ENCODE measurements at places on chromosomes 16 and 17.

DNA sequence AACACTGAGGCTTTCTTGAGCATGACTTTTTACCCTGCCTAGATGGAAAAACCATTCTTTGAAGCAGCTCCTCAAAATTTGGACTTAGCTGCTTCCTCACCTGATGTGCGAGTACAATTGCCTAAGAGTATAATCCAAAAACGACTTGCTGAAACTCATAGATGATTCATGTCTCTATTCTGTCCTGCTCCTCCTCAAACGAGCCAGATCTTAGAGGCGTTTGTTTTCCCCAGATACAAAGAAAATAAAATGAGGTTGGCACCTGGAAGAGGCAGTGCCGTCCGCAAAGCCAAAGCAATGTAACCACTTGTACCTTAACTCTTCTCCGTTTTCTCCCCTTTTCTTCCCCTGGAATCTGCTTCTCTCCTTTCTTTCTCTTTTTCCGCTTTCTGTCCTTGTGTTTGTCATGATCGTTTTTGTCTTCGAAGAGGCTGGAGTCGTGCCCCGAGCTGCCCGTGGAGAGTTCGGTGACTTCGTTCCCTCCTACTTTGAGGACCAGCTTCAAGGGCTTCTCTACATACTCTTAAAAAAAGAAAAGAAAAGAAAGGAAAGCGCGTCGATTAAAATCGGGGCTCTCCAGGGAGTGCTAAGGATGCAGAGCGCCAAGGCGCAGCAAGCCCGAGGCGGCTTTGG, 895 bp downstream of the BRD7 start:
- no peak for DNase-seq

GRCh38 chr17:78865682-78866390, 25.2 kb upstream of the USP36 start:
- peak; percentile 76 for DNase-seq

GRCh38 chr17:65219124-65219523, 82.0 kb downstream of the RGS9 start:
- no peak for DNase-seq

GRCh38 chr17:77450742-77451244, 310.0 kb downstream of the SEC14L1 start:
- DNase-seq = no peak

- no peak for DNase-seq
Measured at GRCh38 chr17:29559640-29560039, 7.2 kb downstream of the ABHD15 start.

DNA sequence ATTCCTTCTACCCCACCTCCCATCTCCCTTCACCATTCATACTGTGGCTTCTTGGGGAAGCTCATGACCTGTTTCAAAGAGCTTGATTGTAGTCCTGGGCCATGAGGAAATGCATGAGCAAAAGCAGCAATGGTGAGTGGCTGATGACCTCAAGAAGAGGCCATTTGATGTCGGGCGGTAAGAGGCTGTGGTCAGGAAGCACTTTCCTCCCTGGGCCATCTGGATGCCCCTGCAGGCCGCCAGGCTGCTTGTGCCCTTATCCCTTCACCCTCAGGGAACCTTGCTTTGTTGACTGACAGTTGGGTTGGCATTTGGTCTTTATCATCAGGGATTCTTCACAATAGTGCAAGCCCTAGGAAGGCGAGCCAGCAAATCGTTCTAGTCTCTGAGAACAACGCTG, 78.3 kb upstream of the TBX2 start:
- DNase-seq = no peak

- peak; percentile 54 for DNase-seq
Measured at GRCh38 chr16:87384162-87384874, 742 bp upstream of the FBXO31 start.

GRCh38 chr17:62627904-62628633, 599 bp downstream of the MRC2 start:
- DNase-seq = peak; percentile 44

DNA sequence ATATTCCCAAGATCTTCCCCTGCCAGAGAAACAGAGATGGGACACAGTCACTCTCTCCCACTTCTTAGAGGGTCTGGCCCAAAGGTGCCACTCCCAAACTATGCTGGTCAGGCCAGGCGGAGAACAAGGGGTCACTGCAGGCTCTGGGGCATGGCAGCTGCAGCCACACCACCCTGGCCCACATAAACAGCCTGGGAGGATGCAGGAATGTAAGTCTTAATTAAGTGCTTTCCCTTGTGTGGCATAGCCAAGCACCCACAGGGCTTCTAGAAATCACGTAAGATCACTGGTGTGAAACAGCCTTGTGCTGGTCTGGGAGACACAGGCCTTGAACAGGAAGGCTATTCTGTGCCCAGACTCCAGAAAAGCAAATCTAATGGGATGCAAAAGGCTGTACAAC, 31.5 kb downstream of the ABCC12 start:
- DNase-seq = no peak

DNA sequence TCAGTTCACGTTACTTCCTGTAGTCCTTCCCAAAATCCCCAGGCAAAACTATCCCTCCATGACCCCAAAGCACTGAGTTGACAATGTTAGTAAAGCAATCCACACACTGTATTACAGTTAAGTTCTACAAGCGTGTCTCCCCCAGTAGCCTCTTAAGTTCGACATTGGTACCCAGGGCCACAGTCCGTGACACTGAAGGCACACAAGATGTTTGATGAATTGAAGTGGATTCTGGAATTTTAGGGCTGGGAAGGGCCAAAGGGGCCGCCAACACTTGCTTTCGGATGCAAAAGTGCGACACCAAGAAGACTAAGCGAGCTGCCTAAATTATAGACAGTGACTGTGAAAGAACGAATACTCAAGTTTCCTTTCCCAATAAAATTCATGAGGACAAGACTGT, 1.5 kb downstream of the VPS35 start:
- DNase-seq = no peak

DNA sequence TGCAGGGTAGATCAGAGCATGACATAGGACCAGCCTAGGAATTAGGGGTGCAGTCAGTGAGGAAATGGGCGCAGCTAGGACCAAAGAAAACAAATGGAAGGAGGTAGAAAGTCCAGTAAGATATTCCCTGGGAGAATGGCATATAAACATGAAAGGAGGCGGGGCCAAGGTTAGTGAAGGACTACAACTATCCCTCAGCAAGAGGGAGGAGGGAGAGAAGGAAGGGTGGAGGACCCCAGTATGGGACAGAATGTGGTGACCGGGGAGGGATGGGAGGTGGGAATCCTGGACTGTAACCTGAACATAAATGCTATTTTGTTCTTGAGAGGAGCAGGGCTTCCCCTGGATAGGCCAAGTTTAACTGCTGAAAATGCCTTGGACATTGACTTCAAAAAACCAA, 22.8 kb downstream of the ITGB3 start:
- no peak for DNase-seq

GRCh38 chr16:81627024-81627423, 152.1 kb upstream of the PLCG2 start:
- no peak for DNase-seq

- no peak for DNase-seq
Measured at GRCh38 chr16:57513371-57514102, 22.8 kb downstream of the CCDC102A start.

DNA sequence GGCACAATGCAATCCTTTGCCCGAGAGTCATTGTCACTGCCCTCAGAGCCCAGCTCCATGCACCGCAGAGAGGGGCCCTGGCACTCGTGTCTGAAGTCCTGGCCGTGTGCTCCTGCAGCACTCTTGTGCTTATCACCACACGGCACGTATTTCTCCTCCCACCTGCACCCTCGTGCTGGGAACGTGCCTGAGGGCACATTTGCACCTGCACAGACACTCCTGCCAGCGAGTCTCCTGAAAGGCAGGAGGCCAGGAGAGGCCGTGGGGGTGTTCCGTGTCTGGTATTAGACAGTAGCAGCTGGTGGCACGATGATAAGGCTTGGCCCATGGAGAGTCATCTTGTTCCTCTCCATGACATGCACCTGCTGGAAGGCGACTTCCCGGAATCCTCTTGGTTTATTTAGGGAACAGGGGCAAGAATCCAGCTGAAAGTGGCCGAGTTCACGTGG, 3.4 kb upstream of the ACSF3 start:
- no peak for DNase-seq

Data from inflammatory macrophage treated with lipopolysaccharide for 4 hours (primary cell).